ENCODE measurements at places on chromosomes 2 and 18.

GRCh38 chr18:7760967-7761948, 194.1 kb downstream of the PTPRM start:
- no peak for DNase-seq

- no peak for DNase-seq
Measured at GRCh38 chr2:237101118-237101979, 15.7 kb downstream of the COPS8 start.

- DNase-seq = no peak
Measured at GRCh38 chr2:134410831-134411231, 157.0 kb downstream of the MGAT5 start.

DNA sequence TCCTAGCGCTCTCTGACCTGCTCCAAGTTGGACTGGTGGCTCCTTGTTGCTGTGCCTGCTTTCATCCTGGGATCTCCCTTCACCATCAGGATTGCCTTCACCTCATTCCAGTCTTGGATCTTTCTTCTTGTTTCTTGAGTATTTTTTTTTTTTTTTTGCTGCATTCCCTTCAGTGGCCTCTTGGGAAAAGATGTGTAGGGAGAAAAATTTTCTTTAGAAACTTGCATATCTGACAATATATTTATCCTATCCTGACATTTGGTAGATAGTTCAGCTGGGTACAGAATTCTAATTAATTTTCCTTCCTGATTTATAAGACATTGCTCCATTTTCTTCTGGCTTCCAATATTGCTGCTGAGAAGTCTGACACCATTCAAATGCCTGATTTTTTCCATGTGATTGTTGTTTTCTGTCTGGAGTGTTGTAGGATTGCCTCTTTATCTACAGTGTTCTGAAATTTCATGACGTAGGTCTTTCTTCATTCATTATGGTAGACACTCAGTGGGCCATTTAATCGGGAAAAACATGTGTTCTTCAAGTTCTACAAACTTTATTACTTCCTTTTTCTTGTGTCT, 23.0 kb upstream of the IL1A start:
- DNase-seq = no peak

DNA sequence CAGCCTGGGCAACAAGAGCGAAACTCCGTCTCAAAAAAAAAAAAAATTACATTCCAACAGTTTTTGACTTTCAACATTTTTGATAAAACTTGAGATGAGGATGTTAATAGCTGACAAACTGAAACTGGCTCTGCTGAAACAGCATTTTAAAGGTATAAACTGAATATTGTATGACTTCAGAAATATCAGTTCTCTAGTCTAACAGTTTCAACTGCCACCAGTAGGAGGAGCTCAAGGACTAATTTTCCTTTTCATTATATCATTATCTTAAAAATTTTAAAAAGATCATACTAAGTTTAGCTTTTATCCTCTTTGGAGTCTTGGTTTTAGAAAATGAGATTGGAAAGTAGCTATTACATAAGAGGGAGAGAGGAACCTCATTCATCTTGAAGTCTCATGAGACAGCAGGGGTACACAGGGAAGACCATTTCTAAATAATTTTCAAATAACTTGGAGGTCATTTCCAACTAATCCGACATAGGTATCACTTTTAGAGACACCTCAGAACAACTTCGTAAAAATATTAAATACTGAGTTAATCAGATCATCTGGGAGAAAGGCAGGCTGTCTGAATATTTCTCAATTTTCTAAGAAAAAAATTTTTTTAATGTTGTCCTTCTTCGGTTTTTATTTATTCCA, 37.6 kb upstream of the MCM6 start:
- peak; percentile 50 for DNase-seq

DNA sequence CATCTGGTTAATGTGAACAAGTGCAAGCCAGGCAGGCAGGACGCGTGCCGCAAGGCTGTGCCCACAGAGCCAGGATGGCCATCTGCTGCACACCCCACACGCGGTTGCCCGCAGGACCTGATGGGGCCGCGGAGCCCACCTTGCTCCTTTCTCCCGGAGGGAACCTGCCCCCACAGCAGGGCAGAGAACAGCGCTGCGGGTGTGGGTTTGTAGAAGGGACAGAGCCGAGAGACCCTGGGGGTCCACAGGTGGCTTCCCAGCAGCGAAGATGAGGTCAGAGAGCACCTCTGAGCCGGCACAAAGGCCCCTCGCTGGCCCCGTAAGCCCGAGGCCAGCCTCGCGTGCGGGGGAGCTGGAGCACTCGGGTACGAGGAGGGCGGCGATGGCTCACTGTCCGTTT, 460.8 kb upstream of the SALL3 start:
- DNase-seq = no peak

DNA sequence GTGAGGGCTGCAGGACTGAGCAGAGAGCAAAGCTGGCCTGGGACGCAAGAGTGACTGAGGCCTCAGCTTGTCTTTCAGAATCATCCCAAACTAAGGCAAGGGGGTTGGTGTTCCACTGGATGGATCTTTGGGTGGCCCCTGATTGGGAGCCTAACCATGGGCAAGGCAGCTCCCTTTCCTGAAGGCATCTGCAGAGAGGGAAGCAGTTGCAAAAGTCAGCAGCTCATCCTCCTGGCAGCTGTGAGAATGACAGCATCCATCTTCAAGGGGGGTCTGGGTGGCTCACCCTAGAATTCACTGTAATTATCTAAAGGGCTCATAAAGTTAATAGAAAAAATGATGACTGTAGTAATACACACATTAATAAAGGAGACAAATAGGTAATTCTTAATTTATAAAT, 46.5 kb upstream of the RAB31 start:
- no peak for DNase-seq

DNA sequence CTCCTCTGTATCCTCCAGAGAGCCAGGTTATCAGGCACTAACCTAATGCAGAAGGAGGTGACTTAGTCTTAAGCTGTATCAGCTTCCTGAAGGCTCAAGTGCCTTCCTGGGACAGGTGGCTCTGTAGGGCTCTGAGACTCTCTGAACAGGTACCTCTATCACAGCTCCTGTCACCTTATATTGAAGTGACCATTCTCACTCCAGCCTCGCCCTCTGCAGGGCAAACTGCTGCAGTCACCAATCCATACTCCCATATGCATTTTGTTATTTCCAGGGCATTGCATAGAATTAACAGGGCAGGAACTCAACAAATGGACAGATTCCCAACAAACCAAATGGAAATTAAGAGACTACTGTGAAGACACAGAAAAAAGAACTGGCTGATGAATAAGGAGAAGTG, 203.0 kb upstream of the REV1 start:
- no peak for DNase-seq

DNA sequence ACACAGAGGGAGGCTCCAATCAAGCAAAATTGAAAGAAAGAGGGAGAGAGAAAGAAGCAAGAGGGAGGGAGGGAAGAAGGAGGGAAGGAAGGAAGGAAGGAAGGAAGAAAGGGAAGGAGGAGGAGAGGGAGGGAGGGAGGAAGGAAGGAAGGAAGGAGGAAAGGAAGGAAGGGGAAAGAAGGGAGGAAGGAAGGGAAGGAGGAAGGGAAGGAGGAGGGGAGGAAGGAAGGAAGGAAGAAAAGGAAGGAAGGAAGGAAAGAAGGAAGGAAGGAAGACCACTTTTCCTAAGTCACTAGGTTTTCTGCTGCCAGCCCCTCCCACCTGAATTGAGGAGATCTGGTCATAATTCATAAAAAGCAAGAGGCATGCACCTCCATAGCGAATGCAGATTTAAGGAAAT, 287.0 kb downstream of the SP3 start:
- DNase-seq = no peak

- no peak for DNase-seq
Measured at GRCh38 chr2:62663920-62664795, 41.4 kb upstream of the EHBP1 start.

GRCh38 chr18:37368110-37368954, 197.3 kb downstream of the CELF4 start:
- no peak for DNase-seq

- no peak for DNase-seq
Measured at GRCh38 chr2:176984987-176985386, 227.6 kb upstream of the HNRNPA3 start.
